ENCODE measurements at places on chromosomes 3 and 15.

DNA sequence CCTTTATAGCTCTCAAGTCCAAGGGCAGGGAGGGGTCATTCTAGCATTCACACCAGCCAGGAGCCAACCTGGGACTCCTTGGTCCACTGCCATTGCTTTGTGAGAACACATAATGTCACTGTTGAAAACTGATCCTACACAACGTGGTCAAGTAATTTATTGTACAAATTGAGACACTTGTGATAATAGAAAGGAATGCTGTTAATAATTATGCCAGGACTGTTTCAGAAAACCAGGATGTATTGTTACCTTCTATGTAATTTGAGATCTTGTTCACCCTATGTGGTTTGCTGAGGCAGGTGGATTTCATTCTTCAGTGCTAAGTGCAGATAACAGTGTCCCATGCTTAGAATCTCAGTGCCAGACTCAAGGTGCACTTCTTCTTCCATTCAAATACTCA, 33.3 kb downstream of the TMCO5A start:
- DNase-seq: no peak

DNA sequence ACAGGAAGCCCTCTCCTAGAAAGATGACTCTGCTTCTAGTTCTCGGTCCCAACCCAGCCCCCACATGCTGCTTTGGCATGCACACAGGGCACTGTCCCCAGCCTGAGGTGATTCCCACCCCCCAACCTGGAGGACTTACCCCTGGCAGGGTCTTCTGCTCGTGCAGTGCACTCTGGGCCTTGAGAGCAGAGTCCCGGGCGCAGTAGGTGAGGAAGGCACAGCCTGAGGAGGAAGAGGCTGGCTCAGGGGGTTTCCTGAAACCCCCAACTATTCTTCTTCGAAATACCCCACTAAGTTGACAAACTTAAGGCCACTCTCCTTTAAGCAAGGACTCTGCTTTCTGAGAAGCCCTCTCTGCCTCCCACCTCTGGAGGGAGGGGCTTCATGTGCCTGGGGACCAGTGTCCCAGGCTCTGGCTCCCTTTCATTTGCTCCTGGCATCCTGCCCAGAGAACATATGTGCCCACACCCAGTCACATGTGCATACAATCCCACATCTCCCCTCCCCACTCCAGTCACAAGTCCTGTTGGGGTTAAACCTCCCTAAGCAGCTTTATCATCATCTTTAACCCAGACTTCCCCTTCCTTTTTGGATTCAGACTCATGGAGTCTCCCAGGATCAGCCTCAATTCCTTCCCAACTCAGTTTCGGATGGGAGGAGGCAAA, 4.1 kb downstream of the CELF6 start:
- no peak for DNase-seq

DNA sequence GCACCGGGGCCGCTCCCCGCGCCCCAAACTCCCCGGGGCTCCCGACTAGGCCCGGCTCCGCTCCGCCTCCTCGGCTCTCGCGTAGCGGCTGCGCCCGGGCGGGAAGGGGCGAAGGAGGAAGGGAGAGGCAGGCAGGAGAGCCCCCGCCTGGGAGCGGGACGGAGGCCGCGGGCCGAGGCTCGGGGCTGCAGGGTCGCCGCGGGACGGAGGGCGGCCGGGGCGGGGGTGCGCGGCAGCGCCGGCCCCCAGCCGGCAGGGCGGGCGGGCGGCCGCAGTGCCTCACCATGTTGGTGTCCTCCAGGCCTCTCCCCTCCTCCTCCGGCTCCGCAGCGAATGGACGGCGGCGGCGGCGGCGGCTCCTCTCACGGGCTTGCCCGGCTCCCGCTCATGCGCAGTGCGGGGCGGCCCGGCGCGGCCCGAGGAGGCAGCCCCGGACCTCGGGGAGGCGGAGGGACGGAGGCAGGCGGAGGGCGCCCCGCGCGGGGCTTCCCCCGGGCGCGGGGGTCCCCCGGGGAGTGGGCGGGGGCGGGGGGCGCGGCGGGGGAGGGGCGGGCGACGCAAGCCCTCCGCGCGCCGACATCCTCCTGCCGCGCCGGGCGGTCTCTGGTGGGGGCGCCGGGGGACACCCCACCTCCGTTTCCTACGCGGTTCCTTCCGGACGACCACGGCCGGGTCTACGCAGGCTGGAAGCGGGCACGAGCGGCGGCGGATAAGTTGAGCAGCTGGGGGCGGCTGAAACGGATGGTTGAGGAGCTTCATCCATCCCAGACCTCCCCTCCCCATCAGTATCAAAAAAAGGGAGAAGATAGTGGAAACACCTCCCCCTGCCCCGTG, at the start of gene DCUN1D1:
TSS of gene DCUN1D1 (minus strand) at position 335 of the 834 bp plus-strand sequence. CDS start at position 286, 49 bp downstream.
- DNase-seq: peak; percentile 49

- DNase-seq: no peak
These were observed 9.1 kb upstream of the PDCD6IP start for GRCh38 chr3:33789183-33789954.
